ENCODE measurements at places on chromosomes 5 and 9.

GRCh38 chr5:64451551-64451950 lies 54.3 kb upstream of the RGS7BP start:
- DNase-seq, result no peak

GRCh38 chr9:32866273-32866672 lies 82.9 kb downstream of the TMEM215 start:
- DNase-seq, result no peak

DNA sequence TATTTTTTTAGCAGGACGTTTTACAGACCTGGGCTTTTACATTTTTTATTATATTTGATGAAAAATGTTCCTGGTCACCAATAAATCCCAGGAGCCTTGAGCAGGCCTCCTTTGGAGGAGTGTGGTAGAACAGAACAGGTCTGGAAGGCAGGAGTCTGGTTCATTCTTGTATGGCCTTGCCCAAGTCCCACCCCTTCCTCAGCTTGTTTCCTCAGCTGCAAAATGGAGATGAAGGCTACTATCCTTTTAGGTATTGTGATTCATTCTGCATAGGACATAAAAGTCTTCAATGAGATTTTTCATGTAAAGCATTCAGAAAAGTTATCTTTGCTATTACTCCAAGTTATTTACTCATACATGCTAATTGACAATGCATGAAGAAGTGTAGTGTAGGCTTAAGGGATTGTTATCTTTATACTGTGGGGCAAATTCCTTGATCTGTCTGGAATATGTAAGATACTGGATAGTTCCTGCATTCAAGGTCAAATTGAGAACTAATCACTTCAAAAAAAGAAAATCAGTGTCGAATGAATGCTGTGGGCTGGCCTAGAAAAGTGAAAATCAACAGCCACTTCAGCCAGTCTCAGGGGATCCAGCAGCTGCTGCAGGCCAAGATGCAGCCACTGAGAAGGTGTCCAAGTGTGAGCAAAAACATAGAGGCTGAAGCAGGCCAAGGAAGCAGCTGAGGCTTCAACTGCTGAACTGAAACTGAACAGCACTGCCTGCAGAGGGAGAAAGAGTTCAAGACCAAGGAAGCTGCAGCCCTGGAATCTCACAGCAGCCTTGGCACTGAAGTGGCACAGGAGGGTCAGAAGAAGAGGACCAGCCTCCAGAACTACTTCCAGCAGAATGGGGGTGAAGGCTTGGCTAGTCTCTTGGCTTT lies 15.5 kb upstream of the SLC36A3 start:
- no peak for DNase-seq

- no peak for DNase-seq
Measured at GRCh38 chr5:59725392-59725767, 168.1 kb downstream of the PDE4D start.

- DNase-seq, result no peak
Measured at GRCh38 chr5:72557167-72558045, 50.2 kb upstream of the ZNF366 start.

DNA sequence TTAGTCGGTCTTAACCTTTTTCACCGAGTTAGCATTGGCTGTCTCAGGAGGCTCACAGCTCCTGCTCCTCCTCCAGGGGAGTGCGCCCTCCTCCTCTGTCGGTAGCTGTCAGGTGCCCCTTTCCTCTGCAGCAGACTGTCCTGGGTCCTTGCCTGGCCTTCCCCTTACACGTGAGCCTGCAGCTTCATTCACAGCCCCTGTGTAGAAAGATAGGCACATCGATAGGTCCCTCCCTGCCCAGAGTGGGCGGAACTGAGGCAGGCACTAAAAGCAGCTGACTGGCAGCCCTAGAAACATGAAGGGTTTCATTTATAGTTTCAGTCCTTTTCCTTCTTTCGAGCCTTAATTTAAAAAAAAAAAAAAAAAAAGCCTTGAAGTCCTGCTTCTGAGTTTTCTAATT lies 17.2 kb downstream of the TENT4A start:
- no peak for DNase-seq

DNA sequence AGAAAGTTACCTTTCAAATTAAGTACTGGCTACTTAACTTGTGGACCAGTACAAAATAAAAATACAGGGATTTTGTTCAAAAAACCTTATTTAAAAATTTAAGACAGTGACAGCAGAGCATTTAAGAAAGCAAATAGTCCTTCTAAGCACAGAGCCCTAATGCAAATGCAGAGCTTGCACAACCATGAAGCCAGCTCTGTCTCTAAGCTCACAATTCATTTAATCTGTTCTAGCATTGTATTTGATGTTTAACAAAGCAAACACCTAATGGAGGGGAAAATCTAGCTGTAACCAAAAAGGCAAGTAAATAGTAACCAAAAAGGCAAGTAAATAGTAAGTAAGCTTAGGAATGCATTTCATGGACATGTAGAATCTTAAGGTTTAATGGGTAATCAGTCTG lies 138.7 kb upstream of the GHR start:
- no peak for DNase-seq

GRCh38 chr5:9564752-9565151 lies 18.9 kb upstream of the SEMA5A start:
- DNase-seq, result no peak

- DNase-seq, result no peak
Measured at GRCh38 chr5:173093606-173094005, 37.5 kb downstream of the CREBRF start.

DNA sequence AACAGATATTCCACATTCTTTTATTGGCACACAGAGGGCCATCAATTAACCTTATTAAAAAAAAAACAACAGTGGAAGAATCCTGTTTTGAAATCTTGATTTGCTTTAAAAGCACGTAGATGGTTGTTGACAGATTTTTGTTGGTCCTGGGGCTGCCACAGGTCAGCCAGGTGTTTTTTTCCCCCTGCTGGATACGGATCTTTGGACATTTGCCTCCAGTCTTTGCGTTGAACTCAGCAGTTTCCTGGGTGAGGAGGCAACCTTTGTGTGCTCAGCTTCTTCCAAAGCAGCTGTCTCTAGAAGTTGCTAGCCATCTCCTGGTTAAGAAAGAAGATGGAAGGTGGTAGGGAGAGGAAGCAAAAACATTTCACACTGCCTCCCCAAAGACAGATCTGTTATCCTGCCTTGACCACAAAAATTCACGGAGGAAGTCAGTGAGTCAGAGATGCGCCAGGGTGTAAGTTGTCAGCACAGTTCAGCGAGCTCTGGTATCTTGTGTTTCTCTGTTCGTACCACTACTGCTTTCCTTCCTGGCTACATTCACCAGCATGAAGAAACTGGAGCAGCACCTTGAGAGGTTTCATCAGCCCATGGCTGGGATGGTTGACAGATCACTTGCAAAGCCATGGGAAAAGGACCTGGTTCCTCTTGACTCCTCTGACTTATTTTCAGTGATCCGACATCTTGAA lies 207.3 kb downstream of the ARHGAP26 start:
- DNase-seq, result peak; percentile 24

DNA sequence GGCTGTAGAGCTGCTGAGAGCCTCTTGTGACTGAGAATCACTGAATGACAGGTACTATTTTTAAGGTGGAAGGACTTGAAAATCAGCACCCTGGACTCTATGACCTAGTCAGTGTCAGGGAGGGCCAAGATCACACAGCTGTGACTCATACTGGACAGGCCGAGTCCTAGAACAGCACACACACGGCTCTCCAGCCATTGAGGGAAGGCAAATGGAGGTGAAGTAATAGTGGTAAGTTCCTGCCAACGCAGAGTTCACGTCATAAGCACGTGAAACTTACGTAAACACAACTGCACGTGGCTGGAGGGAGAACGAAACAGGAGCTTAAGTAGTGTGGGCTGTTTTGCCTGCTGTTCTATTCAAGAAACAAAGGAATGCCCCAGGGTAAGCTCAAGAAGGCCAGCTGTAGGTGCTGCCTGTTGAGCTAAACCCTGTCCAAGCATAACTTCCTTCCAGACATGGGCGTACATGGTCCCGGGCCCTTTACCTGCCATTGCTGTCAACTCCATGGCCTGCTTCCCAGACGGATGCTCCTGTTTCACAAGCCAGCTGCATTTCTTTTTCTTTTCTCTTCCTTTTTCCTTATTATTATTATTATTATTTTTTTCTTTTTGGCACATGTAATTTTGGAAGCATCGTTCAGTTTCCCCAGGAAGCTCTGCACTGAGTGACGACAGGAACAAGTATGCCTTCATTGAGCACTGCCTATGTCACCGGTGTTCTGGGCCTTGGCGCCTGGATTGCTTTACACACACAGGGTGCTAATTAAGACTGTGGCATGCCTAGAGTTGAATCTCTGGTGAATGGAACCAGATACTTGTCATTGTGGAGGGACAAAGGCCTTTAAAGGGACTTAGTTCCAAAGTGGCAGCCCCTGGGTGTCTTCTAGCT lies 10.2 kb upstream of the LCP2 start:
- DNase-seq, result no peak

- DNase-seq, result no peak
Measured at GRCh38 chr9:36177571-36177970, 8.4 kb downstream of the CCIN start.

- DNase-seq, result no peak
Measured at GRCh38 chr9:130938184-130938651, 829 bp downstream of the FIBCD1 start.

DNA sequence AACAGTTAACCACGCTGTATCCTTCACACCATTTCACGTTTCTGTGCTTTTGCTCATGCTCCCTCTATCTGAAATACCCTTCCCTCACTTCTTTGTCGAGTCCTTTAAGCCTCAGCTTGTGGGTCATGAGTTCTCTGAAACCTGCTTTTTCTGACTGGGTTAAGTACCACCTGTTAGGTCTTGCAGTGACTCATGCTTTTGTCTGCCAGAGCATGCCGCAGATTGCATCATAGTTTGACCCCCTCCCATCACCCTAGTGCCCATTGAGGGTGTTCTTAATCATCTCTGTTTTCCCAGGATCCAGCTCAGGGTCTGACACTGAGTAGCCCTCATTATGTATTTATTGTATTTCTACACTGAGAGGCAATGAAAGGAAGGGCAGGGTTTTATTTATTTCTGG lies 190.2 kb downstream of the ASTN2 start:
- no peak for DNase-seq

- no peak for DNase-seq
Measured at GRCh38 chr5:158406884-158407823, 548.2 kb upstream of the CLINT1 start.

GRCh38 chr9:79000230-79001002 lies 571.3 kb upstream of the TLE4 start:
- no peak for DNase-seq

DNA sequence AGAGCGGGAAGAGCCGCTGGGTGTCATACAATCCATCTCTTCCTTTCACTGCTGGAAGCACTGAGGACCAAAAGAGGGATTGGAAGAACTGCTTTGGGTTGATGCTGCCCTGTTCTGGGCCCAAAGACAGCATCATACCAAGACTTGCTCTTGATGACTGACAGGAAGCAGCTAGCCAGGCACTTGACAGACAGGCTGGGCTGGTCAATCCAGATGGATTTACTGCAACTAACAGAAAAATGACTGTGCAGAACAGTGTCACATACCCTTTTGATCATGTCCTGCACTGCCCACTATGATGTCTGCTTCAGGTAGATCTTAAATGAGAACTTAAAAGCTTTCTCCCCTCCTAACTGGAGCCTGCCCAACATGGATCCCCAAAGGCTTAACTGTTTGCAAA lies 157.6 kb downstream of the CRB2 start:
- no peak for DNase-seq

- DNase-seq, result no peak
Measured at GRCh38 chr5:157987259-157987658, 128.3 kb upstream of the CLINT1 start.

GRCh38 chr5:156391139-156391538 lies 64.2 kb downstream of the SGCD start:
- DNase-seq, result no peak

- DNase-seq, result no peak
Measured at GRCh38 chr5:61719124-61719523, 387.1 kb downstream of the ZSWIM6 start.

- DNase-seq, result no peak
Measured at GRCh38 chr5:15929611-15930263, 249.9 kb downstream of the MARCHF11 start.

- no peak for DNase-seq
Measured at GRCh38 chr9:108543251-108543778, 312.5 kb downstream of the ACTL7B start.

DNA sequence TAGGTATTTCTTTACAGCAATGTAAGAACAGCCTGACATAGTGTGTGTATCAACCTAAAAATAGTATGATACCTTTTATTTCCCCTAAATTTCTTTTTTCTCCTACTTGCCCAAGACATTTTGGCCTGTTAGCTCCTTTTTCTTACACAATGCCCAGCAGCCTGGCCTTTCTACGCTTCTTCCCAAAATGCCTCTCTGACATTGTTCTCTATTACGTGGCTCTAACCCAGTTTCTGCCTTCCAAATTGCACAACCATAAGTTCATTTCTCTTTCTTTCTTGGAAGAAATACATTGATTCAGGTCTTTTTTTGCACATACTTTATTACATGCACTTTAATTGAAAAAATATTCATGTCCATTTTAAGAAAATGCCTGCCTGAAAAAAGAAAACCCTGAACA lies 408.2 kb downstream of the PRR16 start:
- DNase-seq, result no peak

DNA sequence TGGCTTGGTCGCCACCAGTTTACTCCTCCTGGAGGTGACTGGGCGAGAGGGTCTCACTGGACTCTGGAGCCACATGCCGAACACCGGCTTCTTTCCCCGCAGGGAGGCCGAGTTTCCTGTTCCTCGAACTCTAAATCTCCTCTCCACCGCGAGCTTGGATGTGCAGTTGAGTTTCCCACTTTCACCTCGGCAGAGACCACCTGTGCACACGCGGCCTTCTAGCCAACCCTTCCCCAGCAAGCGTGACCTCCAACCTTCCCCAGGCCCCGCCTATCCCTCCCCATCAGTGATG lies 380.1 kb downstream of the IRX2 start:
- DNase-seq, result no peak

GRCh38 chr5:152978141-152978835 lies 512.2 kb upstream of the GRIA1 start:
- DNase-seq, result no peak

GRCh38 chr5:151679421-151680155 lies 7.1 kb downstream of the SPARC start:
- DNase-seq, result no peak

DNA sequence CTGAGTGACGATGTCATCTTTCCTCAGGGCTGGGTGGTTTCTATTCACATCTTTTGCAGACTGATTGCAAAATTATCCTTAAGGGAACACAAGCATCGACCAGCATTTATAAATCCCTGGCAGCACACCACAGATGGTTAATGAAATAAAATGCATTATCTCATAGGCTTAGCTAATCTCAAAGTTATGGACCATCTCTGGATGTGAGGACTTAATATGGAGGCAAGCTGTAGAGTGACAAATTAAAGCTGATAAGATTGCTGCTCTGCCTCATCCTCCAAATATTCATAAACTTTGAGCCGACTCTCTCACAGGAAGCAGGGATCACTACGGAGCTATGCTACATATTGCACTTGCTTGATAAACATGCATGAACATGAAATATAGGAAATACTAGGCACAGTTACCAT lies 663.2 kb upstream of the RGMB start:
- no peak for DNase-seq

Measured in CD4-positive, alpha-beta T cell (primary cell).